ENCODE measurements at places on chromosomes 3 and 15.

DNA sequence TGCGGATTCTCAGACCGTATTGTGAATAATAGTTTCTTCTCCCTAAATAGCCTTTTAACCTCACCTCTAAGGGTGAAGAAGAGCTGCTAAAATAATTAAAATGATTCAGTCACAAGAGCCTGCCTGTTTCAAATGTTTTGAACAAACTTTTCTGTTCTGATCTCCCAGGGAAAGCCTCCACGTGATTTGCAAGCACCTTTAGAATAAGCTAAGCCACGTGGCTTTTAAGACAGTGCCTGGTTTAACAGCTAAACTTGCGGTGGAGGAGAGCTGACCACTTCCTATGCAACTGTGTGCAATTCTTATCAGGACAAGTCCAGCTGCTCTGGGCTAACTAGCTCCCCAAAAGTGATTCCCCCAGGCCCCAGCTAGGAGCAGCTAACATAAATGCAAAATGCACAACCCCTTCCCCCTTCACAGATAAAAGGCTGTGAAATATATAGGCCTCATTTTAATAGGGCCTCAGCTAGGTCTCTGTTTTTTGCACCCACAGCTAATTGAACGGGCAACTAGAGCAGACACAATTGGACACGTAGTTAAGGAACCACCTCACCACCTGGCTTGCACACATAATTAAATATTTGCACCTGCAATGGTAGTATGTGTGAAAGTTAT, 401.2 kb upstream of the NR2F2 start:
- peak; percentile 55 for DNase-seq

GRCh38 chr3:115139072-115139471, 8.0 kb downstream of the ZBTB20 start:
- DNase-seq, result no peak

DNA sequence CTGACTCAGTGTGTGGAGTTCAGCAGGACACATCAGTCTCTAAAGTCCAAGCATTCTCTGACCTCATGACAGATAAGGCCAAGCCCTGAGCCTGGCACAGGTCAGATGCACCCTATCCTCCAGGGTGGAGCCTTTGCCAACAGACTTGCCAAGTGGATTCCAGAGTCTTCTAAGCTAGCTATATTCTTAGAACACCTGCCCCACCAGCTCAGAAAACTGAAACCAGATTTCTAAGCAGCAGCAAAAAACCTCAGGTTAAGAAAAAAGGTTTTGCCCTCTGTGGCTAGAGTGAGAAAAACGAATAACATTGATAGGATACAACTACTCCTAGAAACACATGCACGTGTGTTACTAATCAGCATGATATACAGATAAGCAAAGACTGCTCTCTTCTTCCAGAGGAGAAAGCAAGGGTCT, 11.6 kb downstream of the RMDN3 start:
- DNase-seq, result no peak

DNA sequence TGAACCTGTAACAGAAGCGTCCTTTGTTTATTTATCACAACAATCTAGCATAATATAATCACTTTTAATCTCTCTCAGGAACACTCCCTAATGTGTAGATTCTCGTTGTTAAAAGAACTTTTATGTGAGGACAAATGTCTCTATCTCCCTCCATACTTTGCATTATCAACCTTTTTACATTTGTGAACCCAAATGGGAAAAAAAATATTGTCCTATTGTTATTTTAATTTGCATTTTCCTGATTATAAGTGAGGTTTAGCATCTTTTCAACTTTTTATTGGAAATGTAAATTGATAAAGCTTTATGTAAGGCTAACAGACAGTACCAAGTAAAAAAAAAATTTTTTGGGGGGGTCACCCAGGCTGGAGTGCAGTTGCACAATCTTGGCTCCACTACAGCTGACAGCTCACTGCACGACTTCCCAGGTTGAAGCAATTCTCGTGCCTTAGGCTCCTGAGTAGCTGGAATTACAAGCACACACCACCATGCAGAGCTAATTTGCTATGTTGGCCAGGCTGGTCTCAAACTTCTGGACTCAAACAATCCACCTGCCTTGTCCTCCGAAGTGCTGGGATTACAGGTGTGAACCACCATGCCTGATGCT, 33.0 kb upstream of the DENND4A start:
- peak; percentile 79 for DNase-seq

DNA sequence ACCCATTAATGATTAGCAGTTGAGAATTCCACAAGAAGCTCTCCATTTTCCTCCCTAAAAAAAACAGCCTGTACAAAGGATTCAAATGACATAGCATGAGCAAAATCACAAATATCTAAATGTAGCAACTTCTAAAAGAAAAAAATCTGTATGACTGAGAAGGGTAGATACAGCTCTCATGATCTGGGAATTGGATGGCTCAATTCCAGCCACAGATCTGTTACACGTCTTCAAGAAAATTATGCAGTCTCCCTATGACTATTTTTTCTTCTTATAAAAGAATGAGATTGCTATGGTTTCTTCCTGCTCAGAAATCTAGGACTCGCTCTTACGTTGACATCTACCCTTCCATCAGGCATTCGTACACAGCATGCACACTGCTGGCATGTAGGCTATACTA, 71.5 kb downstream of the PLCH1 start:
- DNase-seq, result no peak

DNA sequence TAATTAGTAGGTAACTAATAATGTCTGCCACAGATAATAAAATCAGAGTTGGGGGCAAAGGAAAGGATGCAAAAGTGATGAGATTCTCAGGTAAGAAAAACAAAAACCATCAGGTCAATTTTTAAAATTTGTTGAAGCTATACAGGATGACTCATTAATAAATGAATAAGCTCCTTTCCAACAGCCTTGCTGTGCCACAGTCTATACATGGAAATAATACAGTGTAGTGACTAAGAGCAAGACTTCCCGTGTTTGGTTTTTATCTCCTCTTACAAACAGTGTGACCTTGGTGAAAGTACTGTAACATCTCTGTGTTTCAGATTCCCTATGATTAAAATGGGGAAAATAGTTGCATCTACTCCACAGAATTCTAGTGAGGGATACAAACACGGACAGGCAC, 331.6 kb downstream of the PYDC2 start:
- no peak for DNase-seq

DNA sequence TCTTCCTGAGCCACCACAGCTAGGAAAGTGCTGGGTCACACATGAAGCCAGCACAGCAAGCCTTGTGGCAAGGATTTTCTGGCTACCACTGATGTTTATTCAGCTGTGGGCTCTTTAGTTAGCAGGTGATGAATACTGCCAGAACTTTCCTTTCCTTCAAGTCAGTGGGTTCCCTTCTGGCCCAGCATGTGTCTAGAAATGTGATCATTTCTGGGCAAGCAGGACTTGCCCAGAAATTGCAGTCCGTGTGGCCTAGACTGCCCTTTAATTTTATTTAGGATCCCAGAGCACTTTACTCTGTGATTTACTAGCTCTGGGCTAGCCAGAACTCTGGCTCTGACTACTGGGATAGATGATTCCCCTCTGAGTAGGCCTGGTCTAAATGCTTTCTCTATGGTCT, 397.5 kb downstream of the ZIC4 start:
- DNase-seq, result peak; percentile 72

GRCh38 chr3:113055201-113055600, 64.4 kb downstream of the GTPBP8 start:
- DNase-seq, result no peak

DNA sequence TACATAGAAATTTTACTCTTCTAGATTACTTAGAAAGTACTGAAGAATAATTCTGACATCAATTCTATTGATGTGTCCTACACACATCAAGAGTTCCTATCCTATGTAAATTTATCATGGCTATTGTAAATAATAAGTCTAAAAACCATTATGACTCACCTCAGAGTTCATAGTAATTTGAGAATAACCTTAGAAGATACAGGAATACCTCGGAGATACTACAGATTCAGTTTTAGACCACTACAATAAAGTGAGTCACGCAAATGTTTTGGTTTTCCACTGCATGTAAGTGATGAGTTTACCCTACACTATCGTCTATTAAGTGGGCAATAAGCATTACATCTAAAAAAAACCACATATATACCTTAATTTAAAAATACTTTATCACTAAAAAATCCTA, 74.8 kb downstream of the NR1I2 start:
- DNase-seq, result peak; percentile 9

- DNase-seq, result no peak
These were observed 366.7 kb downstream of the SHQ1 start for GRCh38 chr3:72481542-72481941.

- no peak for DNase-seq
These were observed 577 bp downstream of the CHD2 start for GRCh38 chr15:92900731-92901071.

DNA sequence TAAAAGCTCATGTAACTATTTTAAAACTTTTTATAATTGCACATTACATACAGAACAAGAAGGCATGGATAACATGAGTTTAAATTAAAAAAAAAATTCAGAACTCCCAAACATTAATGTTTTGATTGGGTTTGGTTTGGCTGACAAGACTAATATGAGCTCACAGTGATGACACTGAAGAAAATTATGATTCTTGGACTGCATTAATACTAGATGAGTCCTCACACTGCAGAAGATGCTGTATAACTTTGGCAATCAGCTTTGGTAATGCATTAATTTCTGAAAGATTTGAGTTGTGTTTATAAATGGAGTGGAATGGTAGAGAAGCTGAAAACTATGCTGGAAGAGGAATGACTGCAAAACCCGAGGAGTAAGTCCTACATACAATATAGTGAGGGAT, 358.9 kb downstream of the PLCL2 start:
- no peak for DNase-seq

- no peak for DNase-seq
These were observed 29.5 kb upstream of the TSEN2 start for GRCh38 chr3:12454816-12455121.

DNA sequence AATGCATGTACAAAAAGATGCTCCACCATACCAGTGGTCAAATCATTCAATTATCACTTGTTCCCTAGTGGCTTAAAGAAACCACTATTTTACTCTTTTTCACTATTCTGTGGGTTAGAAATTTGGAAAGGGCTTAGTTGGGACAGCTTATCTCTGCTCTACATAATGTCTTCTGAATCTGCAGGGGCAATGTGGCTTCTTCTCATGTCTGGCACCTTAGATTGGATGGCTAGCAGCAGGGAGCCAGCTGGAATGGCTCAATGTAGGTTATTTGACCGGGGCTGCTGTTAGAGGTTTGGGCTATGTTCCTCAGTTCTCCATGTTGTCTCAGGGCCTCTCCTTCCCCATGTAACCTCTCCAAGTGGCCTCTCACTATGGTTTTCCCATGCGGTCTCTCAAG, 57.5 kb upstream of the EPHB1 start:
- no peak for DNase-seq

DNA sequence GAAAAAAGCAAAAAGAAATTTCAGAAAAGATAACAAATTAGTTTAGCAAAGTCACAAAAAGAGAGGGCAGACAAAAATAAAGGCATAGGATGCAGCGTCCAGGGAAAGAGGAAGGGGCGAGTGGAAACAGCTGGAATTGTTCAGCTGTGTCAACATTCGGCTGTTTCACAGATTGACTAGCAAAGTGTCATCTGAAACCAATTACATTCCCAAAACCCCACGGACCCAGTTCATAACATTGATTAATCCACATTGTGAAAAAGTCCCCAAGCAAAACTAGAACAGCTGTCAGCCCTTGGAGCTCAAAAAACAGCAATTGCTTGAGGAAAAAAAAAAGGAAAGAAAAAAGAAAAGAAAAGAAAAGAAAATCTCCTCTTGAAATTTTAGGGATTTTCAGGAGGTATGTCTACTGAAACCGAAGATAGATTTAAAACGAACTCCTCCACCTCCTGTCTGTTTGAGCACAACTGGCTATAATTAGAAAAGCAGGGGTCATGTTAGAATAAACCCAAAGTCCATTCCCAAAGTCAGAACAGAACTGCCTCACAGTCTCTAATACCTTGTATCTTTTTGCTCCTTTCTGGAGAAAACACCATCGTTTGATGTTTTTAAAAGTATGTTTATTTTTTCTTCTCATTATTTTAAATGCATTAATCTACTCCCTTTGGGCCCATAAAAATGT, 159.6 kb downstream of the RORA start:
- no peak for DNase-seq

GRCh38 chr15:74428442-74428787, 5.3 kb downstream of the SEMA7A start:
- no peak for DNase-seq

- peak; percentile 83 for DNase-seq
These were observed 83.6 kb upstream of the TSEN2 start for GRCh38 chr3:12400616-12401194.

GRCh38 chr15:85762756-85763127, 32.0 kb downstream of the KLHL25 start:
- DNase-seq, result no peak

DNA sequence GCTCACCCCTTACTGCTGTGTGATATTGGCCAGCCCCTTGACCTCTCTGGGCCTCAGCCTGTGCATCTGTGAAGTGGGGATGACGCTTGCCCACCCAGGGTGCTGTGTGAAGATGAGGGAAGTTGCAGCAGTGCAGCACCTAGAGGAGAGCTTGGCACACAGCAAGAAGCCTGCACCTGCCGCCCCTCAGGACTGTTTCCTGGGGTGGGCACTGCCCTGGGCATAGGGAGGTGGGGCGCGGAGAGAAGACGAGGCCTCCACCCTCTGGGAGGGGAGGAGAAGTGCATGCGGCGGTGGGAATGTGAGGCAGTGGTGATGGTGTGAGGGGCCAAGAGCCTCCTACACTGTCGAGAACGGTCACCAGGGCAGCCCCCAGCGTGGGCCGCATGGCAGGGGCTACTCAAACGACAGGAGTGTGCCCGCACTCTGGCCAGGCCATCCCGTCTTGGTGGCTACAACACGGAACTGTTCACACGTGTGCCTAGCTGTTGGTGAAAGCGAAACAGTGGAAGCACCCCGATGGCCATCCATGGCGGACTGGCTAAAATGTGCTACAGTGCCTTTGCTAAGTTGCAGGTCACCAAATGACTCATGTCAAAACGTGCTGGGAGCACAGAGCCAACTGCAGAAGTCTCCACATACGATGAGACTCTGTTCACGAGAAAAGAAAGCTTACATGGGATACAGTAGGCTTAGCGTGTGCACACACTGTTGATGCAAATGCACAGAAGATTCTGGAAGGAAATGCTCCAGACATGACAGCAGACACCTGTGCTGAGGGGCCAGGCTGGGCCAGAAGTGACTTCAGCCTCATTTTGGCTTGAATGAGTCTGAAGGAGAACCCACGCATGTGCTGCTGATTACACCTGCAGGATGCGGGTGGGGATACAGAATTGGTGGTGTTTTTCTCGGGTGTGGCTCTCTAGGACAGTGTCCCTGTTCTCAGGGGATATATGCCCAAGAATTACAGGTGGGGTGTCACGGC, 40.4 kb upstream of the IQSEC1 start:
- no peak for DNase-seq
